ENCODE measurements at places on chromosomes 7 and 10.

- DNase-seq = no peak
Measured at GRCh38 chr7:28176174-28176573, 4.4 kb downstream of the JAZF1 start.

GRCh38 chr10:101601541-101601940 lies 13.4 kb downstream of the DPCD start:
- DNase-seq = no peak

- peak; percentile 11 for DNase-seq
Measured at GRCh38 chr7:22697876-22698606, 29.0 kb upstream of the IL6 start.

DNA sequence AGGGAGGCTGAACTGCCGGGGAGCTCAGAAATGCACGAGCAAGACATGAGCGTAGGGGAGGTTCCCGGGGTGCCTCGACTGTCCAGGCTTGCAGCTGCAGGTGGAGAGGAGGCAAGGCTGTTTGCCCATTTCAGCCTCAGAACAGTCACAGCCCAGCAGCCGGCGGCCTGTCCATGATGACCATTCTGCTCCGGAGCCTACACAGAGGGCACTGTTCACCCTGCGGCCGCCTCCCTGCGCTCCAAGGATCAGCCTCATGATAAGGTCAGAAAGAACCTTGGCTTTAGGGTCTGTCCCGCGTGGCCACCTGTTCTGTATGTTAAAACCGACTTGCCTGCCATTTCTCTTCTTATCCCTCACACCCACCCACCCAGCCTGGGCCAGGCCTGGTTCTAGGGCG lies 21.9 kb upstream of the CFAP46 start:
- no peak for DNase-seq

DNA sequence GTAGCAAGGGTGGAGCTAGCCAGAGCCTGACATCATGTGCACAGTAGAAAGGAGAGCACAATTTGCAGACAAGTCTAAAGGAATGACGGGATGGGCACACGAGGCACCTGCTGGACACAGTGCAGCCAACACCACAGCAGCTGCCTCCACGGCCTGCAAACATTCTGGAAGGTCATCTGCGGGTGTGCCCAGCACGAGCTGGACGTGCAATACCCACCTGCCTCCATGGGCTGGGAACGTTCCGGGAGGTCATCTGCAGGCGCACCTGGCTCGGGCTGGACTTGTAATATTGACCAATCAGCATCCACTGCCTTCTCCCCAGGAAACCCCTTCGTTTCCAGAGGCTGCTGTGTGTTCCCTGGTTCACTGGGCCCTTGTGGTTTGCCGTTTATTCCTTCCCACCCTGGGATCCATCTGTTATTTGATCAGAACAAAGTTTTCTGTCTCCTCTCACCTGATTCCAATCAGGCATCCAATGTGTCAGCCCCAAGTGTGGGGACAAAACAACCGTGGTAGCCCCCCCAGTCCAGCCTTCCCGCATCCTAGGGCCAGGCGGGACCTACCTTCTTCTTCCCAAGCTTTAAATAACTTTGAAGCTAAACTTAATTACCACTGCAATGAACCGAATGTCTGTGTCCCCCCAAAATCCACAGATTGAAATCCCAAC lies 243.4 kb upstream of the PPP2R2D start:
- no peak for DNase-seq

DNA sequence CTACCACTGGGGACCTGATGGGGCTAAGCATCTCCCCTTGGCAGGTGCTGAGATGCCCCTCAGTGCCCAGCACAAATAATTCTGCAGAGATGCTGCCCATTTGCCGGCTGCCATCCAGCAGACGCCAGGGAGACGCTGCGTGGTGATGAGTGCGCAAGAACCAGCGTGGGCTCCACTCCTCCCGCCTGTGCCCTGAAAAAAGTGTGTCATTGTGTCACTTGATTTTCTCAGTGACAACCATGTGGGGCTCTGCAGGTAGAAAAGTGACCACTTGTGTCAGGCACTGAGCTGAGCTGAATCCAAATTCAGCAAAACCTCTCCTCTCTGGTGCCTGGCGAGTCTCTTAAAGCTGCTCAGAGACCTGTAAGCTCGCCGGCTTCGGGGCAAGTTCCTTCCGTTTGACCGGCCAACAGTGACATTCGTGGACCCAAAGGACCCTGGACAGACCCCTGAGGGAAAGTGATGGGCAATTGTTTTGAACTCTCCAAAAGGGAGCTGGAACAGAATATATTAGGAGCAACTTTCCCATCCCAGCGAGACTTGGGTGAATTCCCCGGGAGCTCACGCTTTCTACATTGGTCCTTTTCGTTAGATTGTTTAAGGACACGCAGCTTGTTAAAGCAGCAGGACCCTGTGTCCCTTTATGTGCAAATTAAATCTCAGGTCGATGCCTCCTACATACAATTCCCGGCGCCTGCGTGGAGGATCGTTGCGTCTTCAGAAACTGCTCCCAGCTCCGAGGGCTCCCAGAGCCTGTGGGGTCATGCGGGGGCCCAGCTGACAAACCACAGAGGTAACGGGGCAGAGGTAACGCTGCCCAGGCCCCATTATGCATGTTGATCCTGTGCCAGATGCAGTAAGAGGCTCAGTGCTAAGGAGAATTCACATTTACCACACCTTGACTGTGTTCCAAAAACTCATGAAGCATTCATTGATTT lies 332.7 kb downstream of the ADARB2 start:
- no peak for DNase-seq

DNA sequence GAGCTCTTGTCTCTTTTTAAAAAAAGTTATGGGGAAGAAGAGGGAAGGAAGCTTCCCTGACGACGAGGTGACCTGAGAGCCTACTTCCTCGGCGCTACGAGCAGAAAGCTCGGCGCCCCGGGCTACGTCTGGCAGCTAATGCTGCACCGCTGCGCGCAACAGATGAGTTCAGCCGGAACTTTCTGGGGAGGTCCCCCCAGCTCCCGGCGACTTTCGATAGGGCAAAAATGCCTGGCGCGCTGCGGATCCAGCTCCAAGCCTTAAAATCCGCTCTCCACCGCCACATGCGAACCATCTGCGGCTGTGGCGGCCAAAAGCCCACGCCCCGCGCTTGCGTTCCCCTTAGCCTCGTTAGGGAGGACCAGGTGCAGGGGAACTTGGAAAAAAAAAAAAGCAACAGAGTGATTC lies 621 bp downstream of the P4HA1 start:
- DNase-seq = peak; percentile 62

GRCh38 chr10:29535012-29535777 lies 99.6 kb downstream of the SVIL start:
- no peak for DNase-seq

DNA sequence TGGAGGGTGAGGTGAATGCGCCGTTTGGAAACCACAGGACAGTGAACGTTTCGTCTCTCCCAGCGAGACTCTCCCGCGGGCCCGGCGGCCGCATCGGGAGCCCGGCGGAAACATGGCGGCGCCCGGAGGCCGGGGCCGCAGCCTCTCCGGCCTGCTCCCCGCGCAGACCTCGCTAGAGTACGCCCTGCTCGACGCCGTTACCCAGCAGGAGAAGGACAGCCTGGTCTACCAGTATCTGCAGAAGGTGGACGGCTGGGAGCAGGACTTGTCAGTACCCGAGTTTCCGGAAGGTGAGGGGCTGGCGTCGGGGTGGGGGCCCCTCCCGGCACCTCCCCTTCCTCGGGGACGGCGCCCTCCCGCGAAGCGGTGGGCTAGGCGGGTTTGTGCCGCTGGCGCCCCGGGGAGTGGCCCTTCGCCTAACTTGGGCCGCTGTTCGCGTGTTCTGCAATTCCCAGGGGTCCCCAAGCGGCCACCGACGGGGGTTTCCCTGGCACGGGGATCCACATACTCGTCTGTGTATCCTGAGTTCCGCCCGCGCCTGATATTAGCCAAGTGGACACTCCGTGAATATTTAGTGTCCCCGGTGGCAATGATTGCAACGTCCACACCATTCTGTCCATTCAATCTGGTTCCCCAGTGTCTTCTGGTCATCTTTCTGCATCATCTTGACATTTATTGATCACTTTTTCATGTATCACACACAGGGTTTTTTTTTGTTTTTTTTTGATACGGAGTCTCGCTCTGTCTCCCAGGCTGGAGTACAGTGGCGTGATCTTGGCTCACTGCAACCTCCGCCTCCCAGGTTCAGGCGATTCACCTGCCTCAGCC lies 514 bp downstream of the NHLRC2 start:
- peak; percentile 14 for DNase-seq

DNA sequence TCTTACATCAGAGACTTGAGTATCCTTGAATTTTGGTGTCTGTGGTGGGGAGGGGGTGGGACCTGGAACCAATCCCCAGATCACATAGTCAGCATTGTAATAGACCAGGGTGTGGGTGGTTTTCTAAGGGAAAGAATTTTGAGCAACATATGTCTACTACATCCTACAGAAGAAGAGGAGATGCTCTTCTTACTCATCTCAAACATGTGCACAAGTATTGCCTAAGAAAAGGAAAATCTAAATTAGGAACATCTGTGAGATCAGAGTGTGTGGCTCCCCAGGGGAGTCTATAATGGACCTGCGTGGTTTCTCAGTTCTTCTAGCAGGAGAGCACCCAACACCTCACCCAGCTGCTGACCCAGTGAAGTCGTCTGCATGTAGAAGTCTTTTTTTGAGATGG lies 148.8 kb downstream of the CCDC3 start:
- DNase-seq = no peak

- no peak for DNase-seq
Measured at GRCh38 chr7:65509368-65510186, 135.9 kb downstream of the ZNF92 start.

DNA sequence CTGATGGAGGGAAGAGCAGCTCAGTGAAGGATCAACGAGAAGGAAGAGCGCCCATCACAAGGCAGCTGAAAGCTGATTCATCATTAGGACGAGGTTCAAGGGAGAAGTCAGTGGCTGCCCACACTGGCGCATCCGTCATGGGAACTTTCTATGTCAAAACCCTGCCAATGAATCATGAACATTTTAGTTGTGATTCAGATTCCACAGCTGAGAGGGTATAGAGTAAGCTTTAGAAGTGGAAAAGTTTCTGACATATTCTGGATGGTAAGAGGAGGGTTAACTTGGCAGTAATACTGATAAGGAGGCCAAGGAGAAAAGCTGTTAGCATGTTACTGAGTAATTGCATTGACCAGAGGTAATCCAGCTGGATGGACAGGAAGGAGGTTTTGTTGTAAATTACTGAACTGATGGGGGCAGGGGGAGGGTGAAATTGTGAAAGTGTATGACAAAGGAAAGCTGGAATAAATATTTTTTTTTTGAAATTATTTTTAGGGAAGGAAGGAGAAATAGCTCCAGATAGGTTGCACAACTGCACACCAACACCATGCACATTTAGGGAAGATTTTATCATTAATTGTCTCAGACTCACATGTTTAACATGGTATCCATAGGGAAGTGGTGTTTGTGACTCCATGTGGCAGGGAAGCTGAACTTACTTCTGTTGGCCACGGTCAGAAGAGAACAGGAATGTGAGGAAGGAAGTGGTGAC lies 78.3 kb upstream of the NRP1 start:
- no peak for DNase-seq

GRCh38 chr7:27923642-27923980 lies 183.6 kb downstream of the TAX1BP1 start:
- DNase-seq = no peak

DNA sequence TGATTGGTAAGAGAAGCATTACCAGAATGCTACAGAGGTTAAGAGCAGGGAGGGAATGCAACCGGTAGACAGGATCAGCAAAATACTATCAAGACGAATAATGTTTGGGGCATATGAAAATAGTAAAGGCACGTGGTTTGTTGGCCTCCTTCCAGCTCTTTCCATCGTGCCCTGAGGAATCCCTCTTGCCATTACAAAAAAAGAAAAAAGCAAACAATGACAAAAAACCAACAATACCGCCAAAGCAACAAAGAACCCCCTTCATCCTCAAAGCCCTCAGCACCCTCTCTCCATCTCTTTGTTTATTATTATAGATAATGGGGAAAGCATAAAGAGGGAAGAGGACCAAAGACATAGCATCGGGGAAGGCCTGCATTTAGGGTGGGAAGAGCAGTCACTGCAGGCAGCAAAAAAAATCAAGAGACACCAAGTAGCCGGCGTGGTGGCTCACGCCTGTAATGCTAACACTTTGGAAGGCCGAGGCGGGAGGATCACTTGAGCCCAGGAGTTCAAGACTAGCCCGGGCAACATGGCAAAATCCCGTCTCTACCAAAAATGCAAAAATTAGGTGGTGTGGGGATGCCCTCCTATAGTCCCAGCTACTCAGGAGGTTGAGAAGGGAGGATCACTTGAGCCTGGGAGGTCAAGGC lies 78.0 kb downstream of the HIP1 start:
- DNase-seq = no peak

- DNase-seq = no peak
Measured at GRCh38 chr7:130346177-130346905, 1.7 kb downstream of the CPA5 start.

GRCh38 chr10:90920986-90921666 lies at the start of gene ANKRD1:
Gene ANKRD1 (minus strand): TSS chr10:90921087. CDS start chr10:90921027, 60 bp downstream.
- DNase-seq = no peak

DNA sequence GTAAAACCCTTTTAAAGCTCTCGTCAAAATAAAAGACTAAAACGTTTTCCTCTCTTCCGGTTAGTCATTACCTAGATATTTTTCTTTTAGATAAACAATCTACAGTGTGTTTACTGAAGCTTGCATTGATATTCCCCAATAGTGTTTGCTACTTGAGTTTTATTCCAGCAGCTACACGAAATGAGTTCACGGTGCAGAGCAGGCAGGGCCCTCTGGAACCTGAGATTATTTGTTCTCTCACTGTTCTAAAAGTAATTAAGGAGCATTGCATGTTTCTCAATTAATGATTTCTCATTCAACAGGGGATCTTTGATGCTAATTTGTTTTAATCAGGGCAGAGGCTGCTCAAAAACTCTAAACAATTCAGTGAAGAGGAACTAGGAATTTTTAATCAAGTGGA lies 319.7 kb downstream of the GFRA1 start:
- DNase-seq = no peak

DNA sequence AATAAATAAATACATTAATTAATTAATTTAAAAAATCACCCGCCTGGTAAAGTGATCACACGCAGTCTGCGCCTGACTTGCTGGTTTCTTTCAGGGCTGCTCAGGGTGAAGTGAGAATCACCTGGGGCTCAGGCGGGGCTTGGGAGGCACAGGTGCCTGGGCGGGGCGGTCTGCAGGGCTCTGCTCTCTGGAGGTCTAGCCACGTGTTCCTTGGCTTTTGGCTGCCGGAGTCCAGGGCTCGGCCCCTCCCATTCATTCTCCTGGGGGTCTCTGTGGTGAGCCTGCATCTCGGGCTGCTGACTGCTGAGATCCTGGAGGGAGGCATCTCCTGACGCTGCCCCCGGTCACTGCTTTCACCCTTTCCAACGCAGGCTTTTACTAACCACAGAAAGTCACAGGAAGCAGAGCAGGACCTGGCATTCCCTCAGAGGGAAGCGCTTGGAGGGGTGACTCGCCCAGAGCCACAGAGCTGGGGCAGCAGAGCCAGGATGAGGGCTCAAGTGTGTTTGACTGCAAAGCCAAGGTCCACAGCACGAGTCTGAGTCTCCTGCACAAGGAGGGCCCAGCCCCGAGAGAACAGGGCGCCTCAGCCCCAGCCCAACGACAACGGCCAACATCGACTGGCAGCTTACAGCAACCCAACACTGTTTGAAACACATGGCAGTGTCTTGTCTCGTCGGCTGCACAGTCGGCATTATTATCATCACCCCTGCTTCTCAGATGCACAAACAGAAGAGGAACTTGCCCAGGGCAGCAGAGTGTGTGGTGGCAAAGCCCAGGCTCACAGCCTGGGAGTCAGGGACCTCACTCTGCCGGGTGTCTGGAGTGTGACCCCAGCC lies 22.4 kb upstream of the MNX1 start:
- no peak for DNase-seq

GRCh38 chr7:99833289-99833877 lies 5.6 kb downstream of the CYP3A43 start:
- no peak for DNase-seq

All from AML-193 (cell line).